PC-9 (cell line): ENCODE measurements at places on chromosomes 16 and 17. TPM values are rescaled to one million over a fixed set of nuclear protein-coding genes. Genes with fewer than 3 reads are reported as not detected.

DNA sequence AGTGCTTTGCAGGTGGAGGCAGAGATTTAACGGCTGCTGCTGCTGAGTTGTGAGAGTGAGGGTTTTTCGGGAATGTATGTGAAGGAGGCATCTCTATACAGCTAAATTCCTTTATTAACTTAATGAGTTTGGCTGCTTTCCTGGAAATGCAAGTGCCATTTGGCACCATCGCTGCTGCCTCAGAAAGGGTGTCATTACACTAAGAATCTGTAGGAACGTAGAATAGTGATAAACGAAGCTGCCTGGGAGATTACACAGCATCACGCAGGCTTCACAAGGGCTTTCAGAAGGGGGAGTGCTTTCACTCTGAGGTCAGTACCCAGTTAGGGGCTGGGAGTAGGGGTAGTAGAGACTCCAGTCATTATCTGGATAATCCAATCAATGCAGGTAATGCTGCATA is 14.1 kb upstream of the NLRP1 start:
- no peak for DNase-seq

GRCh38 chr17:48816774-48817590 is at the start of gene TTLL6:
Gene TTLL6, minus strand, starts transcription at chr17:48817229. Its CDS starts 157 bp downstream, at chr17:48817072.
- DNase-seq: peak; percentile 88

DNA sequence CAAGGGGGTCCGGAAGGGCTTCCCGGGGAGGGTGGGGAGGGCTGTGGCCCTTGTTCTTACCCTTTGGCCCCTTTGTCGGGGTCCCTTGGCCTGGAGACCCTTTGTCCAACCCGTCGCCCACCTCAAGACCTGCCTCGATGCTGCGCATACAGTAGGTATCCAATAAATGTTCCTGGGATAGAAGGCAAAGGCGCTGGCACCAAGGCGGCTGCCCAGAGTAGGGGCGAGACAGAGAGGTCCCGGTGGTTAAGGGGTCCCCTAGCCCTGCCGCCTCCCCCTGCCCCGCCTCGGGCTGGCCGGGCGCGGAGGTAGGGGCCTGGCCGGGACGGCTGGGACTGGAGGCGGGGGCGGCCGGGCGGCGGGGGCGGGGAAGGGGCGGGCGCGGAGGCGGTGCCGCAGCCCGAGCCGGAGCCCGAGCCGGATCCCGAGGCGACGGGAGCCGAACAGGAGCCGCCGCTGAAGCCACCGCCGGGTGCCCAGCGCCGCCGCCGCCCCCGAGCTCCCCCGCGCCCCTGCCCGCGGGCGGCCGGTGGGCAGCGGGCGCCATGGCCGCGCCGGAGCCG is at the start of gene NHERF2:
Gene NHERF2 (plus strand): TSS at position 442 of the 563 bp plus-strand sequence. CDS start 104 bp downstream, at position 546.
- DNase-seq: no peak

GRCh38 chr16:80803339-80804055 is 901 bp downstream of the CDYL2 start:
- no peak for DNase-seq

DNA sequence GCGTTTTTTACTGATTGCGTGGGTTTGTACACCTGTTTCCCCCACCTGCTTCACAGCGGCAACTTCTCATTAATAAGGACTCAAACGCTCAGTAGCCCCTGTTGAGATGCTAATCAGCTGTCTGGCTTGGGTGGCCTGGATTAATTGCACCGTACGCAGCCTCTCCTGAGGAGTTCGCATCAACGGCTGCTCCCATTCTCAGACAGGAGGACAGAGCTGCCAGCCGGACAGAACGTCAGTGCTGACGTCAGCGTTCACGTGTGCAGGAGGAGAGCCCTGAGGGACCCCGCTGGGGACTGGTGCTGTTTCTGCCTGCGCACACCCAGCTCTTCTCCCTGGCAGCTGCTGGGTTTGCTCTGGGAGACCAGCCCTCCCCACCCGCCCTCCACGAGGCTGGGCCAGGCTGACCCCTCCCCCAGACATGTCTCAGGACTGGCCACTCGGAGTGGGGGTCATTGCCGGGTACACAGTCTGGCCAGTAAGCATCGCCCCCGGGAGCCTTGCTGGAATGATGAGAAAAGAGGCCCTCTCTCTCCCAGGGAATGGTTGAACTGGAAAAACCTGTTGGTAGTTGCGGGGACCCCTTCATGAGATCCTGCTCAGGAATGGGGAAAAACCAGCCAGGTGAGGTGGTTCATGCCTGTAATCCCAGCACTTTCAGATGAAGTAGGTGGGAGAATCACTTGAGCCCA is 5.7 kb upstream of the BANP start:
- peak; percentile 98 for DNase-seq

GRCh38 chr16:56488035-56488434 is 31.8 kb downstream of the BBS2 start:
- no peak for DNase-seq

DNA sequence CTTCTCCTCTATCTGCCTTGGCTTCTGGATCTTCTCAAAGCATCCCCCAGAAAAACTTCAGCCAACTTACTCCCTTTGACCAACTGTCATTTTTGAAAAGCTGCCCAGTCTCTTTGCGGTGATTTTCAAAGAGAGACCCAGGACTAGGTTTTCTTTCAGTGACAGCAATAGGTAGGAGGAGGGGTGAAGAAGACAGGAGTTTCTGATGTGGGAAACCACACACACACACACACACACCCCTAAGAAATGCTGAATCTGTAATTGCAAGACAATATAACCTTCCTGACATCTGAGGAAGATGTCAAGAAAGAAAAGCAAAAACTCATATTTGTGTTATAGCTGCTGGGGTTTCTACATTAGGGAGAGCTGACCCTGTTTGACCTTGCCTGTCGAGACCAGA is 5.2 kb downstream of the FAM20A start:
- no peak for DNase-seq

DNA sequence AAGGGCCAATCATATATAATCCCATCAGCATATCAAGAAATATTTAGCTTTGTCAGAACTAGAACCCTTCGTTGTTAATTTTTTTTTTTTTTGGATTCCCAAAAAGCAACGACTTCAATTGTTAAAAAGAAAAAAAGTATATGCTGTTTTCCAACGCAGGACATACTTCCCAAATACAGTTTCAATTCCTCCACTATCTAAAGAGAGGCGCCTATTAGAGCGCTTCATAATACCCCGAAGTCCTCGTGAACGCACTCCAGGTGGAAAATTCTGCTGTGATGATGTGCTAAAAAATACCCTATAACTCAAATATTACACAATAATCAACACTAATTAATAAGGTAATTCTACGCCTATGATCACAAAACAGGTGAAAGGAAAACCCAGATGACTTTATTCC is 20.8 kb downstream of the GNA13 start:
- no peak for DNase-seq

- no peak for DNase-seq
These were observed 424 bp downstream of the HOXB2 start for GRCh38 chr17:48544349-48545021.

GRCh38 chr17:36888236-36888951 is 48.9 kb upstream of the LHX1 start:
- DNase-seq: no peak

- no peak for DNase-seq
These were observed 2.1 kb downstream of the SAMD14 start for GRCh38 chr17:50127697-50128361.

DNA sequence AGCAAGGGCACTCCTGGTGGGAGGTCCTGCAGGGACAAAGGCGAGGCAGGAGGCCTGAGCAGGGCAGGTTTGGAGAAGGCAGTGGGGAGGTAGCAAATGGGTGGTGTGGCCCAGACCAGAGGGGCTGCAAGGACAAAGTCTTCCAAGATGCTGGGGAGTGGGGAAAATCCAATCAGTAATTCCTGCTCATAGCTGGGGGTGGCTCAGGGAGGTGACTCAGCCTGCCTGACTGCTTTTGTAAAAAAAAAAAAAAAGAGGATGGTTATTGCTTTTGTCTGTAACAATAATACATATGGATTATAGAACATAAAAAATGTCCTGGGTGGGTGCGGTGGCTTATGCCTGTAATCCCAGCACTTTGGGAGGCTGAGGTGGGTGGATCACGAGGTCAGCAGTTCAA is 5.2 kb downstream of the IL34 start:
- no peak for DNase-seq

- DNase-seq: no peak
These were observed 27.1 kb downstream of the MSI2 start for GRCh38 chr17:57283203-57283971.

GRCh38 chr17:5182597-5183409 is 8.9 kb downstream of the ZNF594 start:
- no peak for DNase-seq

GRCh38 chr16:88760424-88761142 is 24.4 kb downstream of the PIEZO1 start:
- DNase-seq: peak; percentile 74

DNA sequence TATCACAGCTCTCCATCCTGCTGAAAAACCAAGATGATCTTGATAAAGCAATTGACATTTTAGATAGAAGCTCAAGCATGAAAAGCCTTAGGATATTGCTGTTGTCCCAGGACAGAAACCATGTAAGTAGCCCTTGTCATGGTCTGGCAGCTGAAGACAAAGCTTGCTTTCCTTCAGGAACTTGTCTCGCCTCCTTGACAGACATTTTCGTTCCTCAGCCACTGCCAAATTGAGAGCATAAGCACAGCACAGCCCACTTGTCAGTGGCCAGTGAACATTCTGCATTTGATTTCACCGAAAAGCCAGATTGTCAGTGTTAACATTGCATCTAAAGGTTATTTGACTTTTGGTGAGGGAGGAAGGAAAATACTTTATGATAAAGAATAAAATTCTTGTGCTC is 35.6 kb downstream of the MAP3K3 start:
- no peak for DNase-seq

DNA sequence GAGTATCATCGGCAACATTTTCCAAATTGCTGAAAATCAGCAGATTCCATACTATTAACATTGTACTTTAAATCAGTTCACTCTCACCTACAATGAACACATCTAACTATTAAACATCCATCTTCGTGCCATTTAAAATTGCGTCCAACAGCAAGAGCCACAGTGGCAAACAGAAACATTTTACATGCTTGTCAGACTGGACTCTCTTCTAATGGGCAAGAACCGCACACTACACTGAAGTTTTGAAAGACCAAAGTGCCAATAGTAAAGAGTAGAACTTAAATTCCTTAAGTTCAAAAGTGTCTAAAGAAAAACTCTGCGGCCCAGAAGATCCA is 652 bp downstream of the RPS15A start:
- no peak for DNase-seq

DNA sequence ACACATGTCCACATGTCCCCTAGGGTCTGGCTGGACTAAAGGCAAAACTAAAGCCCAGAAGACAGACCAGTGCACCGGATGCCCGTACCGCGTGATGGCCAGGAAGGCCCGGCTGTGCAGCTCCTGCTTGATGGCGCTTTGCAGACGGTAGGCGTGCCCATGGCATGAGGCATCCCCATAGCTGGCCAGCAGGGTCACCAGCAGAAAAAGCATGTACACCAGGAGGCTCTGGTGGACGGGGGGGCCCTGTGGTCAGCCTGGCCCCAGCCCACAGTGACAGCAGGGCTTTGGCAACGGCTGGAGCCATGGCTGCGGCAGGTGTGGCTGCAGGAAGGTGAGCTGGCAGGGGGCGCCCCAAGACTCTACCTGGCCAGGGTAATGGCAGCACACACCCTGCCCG is 42.8 kb downstream of the PKD1 start:
- DNase-seq: no peak

Gene WNT9B
- not detected in 2 replicates for total RNA-seq

Gene AKAP1
- total RNA-seq: 29.8 and 34.9 TPM in 2 replicates

Gene GPR179
- total RNA-seq: 0.57 and 0.58 TPM in 2 replicates

Gene CTRB2
- not detected in 2 replicates for total RNA-seq

Gene SCARF1
- 2.2 and 2.7 TPM in 2 replicates for total RNA-seq

Gene CRISPLD2
- total RNA-seq: 18.6 and 19.9 TPM in 2 replicates

Gene TMEM88
- total RNA-seq: 3.1 and 3.4 TPM in 2 replicates

Gene USP43
- total RNA-seq: 16.0 and 19.2 TPM in 2 replicates

Gene SDR42E2
- total RNA-seq: not detected in 2 replicates

Gene FN3K
- total RNA-seq: 14.0 and 22.5 TPM in 2 replicates

Gene SLC35G6
- not detected in 2 replicates for total RNA-seq

Gene MYOCD
- total RNA-seq: not detected in 2 replicates
